ENCODE measurements at places on chromosomes 16 and 17. TPM values are rescaled to one million over a fixed set of nuclear protein-coding genes. Genes with fewer than 3 reads are reported as not detected.

GRCh38 chr17:82241183-82241925 is 12.5 kb downstream of the SLC16A3 start:
- no peak for DNase-seq

DNA sequence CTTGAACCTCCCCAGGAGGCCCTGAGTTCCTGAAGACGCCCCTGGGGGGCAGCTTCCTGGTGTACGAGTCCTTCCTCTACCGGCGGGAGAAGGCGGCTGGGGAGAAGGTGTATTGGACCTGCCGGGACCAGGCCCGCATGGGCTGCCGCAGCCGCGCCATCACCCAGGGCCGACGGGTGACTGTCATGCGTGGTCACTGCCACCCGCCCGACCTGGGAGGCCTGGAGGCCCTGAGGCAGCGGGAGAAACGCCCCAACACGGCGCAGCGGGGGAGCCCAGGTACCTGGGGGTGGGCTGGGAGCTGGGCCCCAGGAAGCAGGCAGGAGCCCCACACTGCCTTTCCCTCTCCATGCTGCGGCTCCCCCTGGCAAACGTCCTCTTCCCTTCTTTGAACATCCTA is 22.0 kb downstream of the FLYWCH1 start:
- no peak for DNase-seq

TP53TG3C gene
- not detected for total RNA-seq

DNA sequence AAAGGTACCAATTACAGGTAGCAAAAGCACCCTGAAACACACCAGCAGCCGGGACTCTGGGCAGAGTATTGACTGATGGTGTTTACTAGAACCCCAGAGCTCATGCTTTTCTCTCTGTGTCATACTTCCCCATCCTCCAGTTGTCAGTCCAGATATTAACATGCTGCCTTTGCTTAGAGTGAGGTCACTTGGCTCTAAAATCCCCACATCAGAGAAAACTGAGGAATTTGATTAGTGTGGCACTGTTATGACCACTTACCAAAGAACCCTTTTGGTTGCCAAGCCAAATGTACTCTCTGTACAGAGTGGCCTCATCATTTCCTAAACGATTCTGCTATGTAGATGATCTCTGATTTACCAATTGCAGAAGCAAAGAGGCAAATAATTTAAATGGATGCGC is 80.4 kb downstream of the ABCC12 start:
- DNase-seq = no peak

DNA sequence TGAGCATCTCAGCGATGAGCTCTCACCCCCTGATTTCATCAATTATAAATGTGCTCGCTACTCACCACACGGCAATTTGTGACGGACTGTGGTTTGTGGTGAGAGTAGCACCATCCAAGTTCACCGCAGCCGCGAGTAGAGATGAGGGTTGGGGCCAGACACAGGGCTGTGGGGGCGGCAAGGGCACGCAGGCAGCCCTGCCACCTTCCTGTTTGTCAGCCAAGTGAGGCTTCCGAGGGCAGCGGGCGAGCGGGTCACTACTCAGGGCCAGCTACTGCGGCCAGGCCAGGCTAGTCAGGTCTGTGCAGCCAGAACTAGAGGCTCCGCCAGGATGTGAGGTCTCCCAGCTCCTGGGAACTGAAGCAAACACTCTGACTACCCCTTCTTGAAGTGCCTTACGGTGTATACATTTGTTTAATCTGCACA is 39.6 kb upstream of the MEOX1 start:
- no peak for DNase-seq

TBX2 gene
- 66.4 TPM for total RNA-seq
